Thyroid gland (tissue), 4 donors: ENCODE measurements at places on chromosomes 3 and 15.

GRCh38 chr3:156862338-156862737 lies 36.2 kb downstream of the LEKR1 start:
- DNase-seq, result no peak

GRCh38 chr3:158712443-158712842 lies 19.8 kb downstream of the RARRES1 start:
- no peak for DNase-seq

- no peak for DNase-seq
Measured at GRCh38 chr15:53307952-53308624, 451.4 kb downstream of the WDR72 start.

DNA sequence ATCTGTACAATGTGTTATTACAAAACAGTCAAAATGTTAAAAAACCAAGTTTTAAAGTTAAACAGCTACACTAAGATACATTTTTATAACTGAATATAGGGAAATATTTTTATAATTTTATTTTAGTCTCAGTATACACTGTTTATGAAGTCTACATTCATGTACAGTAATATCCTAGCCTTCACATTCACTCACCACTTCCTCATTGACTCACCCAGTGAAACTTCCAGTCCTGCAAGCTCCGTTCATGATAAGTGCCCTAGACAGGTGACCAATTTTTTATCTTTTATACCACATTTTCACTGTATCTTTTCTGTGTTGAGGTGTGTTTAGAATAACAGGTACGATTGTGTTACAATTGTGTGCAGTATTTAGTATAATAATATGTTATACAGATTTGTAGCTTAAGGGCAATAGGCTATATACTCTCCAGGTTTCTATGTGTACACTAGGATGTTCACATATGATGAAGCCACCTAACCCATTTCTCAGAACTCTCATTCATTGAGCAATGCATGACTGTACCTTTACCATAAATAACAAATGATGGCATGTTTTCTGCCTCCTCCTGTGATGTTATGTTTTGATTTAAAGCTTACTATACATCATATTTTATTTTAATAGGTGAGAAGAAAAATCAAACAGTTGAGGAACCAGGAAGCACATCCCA lies 388.4 kb upstream of the NDN start:
- DNase-seq, result no peak

DNA sequence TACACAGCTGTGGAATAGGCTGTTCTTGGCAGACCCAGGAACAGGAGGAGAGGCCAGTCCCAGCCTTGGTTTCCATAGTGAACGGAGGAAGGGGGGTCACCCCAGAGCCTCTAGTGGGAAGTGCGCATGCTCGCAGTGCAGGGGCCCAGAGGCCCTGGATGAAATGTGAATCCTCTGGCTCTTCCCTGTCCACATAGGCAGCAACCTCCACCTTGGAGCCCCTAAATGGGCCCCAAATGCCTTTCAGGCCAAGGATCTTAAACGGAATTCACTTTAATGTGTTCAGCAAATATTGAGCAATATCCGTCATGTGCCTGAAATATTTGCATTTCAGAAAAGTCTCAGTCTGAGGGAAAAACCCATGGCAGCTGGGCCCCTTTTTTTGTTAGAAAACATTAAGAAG lies 3.3 kb upstream of the NDN start:
- DNase-seq, result peak; percentile 73

GRCh38 chr3:78668302-78668701 lies 1099.5 kb downstream of the ROBO1 start:
- DNase-seq, result no peak

GRCh38 chr15:31930967-31931366 lies 99.3 kb upstream of the CHRNA7 start:
- no peak for DNase-seq

- DNase-seq, result no peak
Measured at GRCh38 chr15:45943240-45943639, 308.4 kb downstream of the SQOR start.

DNA sequence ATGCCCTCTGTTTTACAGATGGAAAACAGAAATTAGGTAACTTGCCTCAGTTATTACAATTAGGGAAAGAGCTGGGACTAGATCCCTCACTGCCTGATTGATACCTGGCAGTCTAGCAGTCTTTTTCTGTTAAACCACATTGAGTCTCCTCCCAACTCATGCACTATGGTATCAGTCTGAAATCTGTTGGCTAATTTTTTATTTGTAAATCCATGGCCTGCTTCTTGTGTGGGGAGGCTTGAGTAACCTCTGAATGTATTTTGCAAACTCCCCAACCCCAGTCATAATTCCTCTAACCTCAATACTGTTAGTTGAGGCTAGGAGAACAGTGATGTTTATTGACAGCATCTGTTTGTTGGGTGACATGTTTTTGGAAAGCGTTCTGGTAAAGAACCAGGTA lies 35.9 kb downstream of the TMOD3 start:
- no peak for DNase-seq

- no peak for DNase-seq
Measured at GRCh38 chr3:54832876-54833275, 95.0 kb downstream of the LRTM1 start.

DNA sequence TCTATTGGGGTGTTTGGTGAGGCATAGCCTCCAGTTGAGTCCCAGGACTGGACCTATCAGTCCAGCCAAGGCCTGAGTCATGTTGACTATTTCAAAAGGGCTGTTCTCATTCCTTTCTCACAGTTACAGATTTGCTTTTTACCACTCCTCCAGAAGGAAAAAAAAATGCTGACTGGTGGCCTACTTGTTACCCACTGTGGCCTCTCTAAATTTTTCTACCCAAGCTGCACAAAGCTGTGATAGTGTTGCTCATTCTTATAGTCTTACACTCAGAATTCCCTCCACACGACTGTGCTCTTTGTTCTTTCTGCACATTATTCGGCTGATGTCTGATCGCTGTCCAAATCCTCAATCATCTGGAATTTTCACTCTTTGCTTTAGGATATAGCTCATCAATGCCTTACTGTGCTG lies 1142.2 kb downstream of the IGSF11 start:
- DNase-seq, result no peak

DNA sequence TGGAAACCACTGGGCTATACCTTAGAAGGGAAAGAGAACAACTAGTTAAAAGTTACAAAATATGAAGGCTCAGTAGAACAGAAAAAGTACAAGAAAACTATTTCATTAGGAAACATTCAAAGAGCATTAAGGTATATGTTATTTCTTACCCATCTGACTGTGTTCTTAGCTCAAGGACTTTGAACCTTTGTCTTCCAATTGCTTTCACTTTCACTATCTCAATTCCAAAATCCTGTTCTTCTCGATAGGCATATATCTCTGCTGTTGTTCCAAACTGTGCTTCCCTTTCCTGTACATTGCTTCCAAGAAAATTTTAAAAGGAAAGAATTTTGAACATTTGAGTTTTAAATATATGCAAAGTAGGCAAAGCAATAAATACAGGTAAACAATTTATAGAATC lies 6.9 kb downstream of the CRBN start:
- DNase-seq, result no peak
